Brain pericyte (primary cell): ENCODE measurements at places on chromosomes 3 and 15.

DNA sequence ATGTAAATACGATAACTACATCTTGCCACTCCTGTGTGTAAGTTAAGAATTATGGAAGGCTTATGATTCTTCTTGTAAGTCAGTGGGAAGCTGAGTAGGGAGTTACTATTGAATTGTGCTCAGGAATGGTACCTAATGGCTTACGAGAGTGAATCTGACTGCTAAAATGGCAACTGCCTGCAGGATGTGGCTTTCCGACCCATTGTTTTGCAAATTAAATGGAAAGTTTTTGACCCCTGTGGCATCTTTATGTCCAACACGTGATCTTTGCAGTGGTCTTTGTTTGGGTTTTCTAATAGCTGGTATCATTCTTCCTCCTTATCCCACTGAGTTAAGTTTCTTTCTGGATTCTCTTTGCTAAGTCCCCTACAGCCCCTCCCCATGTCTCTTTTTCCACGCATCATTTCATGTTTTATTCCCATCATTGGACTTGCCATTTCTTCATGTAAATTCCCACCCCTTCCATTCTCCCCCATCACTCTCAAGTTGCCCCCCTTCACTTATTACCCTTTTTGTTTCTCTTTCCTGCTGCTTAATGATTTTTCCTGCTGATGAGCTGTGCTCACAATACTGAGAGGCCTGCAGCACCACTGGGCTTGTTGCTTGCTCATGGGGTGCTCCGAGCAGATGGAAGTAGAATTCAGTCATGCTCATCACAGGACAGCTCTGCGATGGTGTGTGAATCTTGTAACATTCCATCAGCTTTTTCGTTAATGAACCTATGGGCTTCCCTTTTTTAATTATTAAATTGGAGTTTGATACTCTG lies 428.2 kb upstream of the IL12A start:
- DNase-seq = no peak

- no peak for DNase-seq
Observed at GRCh38 chr3:143041903-143042302, 40.5 kb downstream of the U2SURP start.

- no peak for DNase-seq
Observed at GRCh38 chr15:84764585-84764984, 16.2 kb downstream of the ZNF592 start.

DNA sequence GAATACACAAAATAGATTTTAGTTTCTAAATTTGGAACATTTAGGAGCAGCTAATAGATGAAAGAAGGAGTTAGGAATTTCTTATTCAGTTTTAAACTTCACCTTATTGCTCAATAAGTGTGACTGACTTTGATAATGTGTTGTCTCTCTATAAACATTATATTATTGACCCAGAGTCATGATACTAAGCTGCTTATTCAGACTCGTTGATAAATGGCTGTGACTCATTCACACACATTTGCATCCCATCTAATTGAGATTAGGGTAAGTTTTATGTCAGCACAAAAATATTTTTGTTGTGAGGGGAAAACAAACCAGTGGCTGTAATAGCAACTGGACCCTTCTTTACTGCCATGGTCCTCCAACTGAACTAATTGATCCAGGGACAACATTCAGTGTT lies 137.6 kb downstream of the GOLIM4 start:
- no peak for DNase-seq

GRCh38 chr3:11642431-11643191 lies 1.1 kb downstream of the VGLL4 start:
- peak; percentile 55 for DNase-seq

DNA sequence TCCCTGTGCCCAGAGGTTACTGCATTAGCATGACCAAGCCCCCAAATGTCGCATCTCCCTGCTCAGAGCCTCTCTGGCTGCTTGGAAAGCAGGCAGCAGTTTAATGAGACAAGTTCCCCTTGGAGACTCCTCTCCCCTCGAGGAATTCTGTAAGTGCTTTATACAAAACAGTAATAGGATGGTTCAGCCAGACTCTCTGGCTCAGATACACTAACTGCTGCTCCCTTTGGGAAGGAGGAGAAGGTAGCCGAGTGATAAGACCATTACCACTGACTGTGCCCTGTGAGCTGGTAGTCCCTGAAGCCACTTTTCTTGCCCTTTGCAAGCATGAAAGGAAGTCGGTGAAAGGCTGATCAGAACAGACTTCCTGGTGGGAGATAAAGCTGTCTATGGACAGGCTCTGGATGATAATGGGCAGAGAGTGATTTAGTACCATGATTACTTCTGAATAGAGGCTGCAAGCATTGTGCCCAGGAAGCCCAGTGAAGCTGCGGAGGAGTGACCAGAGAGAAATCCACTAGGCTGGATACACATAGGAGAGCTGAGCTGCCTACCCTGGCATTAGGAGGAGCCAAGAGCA lies 100.8 kb downstream of the SEMA6D start:
- DNase-seq = no peak

- no peak for DNase-seq
Observed at GRCh38 chr15:48642795-48643194, 2.7 kb downstream of the FBN1 start.

DNA sequence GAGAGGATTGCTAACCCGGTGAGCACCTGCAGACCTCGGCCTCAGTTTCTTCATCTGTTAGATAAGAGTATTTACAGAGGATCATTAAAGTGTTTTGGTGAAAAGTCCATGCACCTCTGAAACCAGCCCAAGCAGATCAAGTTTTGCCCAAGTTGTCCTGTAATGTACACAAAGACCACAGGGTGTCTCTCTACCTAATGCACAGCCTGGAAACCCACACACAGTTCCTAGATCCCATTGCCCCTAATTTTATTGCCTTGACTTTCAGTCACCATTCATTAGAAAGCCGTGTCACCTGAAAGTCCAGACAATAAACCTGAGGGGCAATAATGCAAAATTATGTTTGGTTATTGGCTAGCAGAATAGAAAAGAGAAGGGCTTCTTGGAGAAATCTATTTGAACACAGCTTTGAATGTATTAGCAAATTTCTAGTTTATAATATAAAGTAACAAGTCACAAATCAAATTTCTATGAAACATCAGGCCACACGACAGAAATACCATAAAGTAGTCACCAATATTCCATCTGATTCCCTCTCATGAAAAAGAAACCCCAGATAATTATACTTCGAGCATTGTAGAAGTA lies 161.3 kb upstream of the SLC2A2 start:
- DNase-seq = no peak

- no peak for DNase-seq
Observed at GRCh38 chr15:33756961-33757360, 211.3 kb upstream of the CHRM5 start.

DNA sequence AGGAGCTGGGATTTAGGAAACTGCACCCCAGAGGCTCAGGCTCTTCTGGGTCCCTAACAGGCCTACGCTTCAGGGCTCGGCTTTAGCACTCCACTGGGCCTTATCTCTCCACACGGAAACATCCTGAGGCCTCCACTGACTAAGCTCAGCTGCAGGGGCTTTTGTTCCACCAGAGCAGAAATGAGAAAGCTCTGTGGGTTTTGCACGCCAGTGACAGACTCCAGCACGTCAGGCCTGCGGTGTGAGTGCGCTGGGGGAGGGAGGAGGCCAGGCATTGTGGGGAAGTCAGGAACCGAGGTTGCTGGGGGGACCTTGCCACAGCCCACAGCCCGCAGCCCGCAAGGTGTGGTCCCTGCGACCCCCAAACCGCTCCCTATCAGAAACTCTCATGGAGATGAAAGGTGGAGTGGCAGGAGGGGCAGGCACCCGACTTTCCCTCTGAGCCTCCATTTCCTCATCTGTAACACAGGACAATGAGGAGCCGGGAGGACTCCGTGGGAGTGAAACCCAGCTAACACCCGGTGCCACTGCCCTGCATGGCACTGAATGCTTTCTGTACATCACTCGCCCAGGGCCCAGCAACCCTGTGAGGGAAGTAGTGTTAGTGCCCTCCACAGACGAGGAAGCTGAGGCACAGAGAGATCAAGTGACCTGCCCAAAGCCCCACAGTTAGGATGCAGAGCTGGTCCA lies 106.5 kb downstream of the TPRA1 start:
- no peak for DNase-seq

DNA sequence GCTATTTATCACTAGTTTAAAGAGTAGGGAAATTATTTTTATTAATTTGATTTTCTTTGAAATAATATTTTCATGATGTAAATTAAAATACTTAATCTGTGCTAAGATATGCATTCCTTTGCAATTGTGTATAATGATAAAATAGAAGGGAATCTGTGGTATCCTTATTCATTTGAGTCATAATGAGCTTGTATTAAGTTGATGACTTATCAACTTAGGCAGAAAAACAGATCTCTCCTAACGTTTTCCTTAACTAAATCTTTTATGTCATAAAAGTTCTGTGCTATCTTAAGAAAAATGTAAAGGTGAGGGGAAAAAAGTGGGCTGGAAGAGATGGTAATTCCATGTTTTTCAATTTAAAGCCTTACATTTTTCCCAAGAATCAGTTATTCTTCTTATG lies 1.9 kb downstream of the FGF7 start:
- DNase-seq = no peak

- no peak for DNase-seq
Observed at GRCh38 chr15:92200891-92201290, 192.8 kb upstream of the ST8SIA2 start.

DNA sequence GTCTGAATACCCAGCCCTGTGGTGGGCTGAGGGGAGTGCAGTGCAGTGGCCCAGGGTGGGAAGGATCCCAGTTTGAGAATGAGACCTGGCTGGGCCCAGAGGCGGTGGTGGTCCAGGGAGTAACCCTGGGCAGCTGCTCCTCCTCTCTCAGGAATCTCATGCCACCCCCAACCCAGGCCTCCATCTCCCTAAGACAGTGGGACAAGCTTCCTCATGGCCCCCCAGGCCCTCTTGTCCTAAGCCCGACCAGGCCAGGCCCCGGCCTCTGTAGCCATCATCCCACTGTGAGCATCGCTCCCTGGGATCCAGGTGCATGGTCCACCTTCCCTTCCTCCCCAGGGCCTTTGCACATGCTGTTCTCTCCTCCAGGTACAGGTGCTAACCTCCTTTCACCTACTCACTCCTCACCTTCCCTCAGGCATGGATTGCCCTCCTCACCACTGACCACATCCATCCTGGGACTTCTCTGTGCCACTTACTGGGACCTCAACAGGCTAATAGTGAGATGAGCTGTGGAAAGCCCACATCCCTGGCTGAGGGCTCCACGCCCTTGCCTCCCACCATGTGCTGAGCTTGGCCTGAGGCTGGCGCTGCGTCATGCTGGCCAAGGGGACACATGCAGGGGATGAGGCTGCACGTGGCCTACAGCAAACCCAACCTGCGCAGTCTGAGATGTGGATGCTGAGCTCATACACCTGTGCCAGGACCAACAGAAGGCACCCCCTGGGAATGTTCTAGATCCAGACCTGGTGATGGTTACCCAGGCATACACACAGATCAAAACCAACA lies 9.9 kb downstream of the CHDH start:
- no peak for DNase-seq

DNA sequence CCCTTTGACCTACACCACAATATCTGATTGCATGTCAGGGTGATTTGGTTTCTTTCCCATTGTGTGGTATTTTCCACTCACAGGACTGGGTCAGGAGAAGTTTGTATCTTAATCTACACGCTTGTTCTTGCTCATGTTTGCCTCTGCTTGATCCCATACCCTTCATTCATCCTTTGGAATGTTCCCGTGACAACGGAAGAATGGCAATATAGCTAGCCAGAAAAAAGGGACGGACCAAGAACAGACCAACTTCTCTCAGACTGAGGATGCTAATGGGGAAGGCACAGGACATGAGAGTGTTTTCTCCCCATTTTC lies 7.8 kb upstream of the THSD4 start:
- no peak for DNase-seq

GRCh38 chr3:196192036-196192523 lies 19.1 kb downstream of the ZDHHC19 start:
- no peak for DNase-seq

- DNase-seq = no peak
Observed at GRCh38 chr3:122606330-122606729, 28.9 kb downstream of the PARP15 start.

GRCh38 chr15:70559265-70560239 lies 203.8 kb downstream of the UACA start:
- no peak for DNase-seq

DNA sequence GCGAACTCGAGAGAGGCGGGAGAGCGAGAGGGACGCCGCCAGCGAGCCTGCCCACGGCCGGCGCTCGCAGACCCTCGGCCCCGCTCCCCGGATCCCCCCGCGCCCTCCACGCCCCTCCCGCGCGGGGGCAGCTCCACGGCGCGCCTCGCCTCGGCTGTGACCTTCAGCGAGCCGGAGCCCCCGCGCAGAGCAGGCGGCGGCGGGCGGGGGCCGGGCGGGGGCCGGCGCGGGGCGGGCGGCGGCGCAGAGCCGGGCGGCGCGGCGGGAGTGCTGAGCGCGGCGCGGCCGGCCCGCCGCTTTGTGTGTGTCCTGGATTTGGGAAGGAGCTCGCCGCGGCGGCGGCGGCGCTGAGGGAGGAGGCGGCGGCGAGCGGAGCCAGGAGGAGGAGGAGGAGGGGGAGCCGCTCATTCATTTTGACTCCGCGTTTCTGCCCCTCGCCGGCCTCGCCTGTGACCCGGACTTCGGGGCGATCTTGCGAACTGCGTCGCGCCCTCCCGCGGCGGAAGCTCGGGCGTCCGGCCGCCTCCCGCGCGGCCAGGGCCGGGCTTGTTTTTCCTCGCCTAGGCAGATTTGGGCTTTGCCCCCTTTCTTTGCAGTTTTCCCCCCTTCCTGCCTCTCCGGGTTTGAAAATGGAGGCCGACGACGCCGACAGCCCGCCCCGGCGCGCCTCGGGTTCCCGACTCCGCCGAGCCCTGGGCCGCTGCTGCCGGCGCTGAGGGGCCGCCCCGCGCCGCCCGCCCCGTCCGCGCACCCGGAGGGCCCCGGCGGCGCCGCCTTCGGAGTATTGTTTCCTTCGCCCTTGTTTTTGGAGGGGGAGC lies 524 bp downstream of the IGF1R start:
- DNase-seq = no peak

- no peak for DNase-seq
Observed at GRCh38 chr3:12630292-12630691, 33.6 kb downstream of the RAF1 start.

GRCh38 chr3:89300526-89300925 lies 193.1 kb downstream of the EPHA3 start:
- DNase-seq = no peak

DNA sequence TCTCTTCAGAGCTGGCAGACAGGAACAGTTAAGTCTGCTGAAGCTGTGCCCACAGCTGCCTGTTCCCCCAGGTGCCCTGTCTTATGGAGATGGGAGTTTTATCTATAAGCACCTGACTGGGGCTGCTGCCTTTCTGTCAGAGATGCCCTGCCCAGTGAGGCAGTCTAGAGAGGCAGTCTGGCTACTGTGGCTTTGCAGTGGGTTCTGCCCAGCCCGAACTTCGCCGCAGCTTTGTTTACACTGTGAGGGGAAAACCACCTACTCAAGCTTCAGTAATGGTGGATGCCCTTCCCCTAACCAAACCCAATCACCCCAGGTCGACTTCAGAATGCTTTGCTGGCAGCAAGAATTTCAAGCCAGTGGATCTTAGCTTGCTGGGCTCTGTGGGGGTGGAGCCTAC lies 91.2 kb downstream of the SLC25A26 start:
- DNase-seq = no peak
